ENCODE measurements at places on chromosomes 6 and 20.

- DNase-seq = no peak
These were observed 28.1 kb upstream of the MYT1 start for GRCh38 chr20:64136004-64136710.

DNA sequence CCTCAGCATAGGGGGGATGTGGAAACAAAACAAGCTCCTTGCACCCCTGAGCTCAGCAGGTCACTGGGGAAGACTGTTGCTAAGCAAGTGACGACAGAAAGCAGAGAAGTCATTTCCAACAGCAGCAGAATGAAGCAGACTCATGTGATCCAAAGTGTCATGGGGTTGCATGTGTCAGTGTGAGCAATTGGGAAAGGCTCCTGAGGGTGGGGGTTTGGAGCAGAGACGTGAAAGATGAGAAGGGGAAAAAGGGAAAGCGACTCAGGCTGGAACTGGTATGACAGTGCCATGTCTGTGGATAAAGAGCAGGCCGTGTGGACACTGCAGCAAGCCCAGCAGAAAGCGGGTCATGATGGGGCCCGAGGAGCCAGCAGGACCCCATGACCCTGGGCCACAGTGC is 363.9 kb downstream of the PREX1 start:
- peak; percentile 3 for DNase-seq

DNA sequence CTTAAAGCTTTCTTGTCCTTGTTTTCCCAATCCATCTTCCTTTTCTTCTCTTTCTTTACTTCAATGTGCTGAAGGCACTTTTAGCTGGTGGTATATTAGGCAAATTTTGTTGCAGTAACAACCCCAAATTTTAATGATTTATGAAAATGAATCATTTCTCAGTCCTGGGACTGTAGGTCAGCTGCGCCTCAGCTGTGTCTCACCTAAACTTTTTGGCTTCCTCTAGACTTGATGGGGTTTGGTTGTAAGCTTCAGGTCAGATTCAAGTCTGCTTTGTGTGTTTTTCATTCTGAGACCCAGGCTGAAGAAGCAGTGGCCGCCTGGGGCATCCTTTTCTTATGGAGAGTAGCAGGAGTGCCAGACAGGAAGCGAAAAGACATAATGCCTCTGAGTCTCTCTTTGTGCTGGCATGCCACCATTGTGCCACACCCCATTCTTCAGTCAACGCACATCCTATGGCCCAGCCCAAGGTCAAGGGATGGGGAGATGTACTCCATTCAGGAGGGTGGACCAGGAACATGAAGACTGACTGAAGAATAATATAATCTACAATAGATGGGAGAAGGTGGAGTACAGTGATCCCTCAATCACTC is 28.9 kb upstream of the CD83 start:
- DNase-seq = no peak

DNA sequence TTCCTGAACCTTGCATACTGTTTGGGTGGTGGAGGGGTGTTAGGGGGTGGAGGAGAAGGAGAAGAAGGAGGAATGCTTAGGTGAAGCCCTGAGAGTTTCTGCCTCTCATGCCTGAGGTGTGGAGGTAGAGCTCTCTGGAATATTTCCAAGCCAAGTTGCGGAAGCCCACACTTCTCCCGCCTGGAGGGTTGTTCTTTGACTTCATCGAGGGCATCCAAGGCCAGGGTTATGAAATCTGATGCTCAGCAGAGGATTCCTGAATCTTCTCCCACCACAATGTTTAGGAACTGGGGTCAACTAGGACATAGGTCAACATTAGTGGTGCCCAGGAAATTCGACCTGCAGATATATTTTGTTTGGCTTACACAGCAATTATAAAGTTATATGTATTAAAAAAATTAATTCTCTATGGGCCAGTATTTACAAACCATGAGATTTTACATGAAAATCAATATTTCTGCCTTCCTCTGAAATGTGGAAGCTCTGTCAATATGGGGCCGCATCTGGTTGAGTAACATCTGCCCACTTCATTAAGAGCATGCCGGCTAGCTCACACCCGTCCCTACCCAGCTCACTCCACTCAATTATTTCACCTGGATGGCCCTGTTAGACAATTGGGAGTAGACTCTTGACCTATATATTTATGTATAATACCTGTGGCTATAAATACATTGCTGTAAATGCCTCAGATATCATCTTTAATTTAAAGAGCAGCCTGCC is 257.1 kb upstream of the ZFP64 start:
- DNase-seq = no peak

GRCh38 chr20:23636182-23636907 is 1.4 kb downstream of the CST3 start:
- DNase-seq = no peak

DNA sequence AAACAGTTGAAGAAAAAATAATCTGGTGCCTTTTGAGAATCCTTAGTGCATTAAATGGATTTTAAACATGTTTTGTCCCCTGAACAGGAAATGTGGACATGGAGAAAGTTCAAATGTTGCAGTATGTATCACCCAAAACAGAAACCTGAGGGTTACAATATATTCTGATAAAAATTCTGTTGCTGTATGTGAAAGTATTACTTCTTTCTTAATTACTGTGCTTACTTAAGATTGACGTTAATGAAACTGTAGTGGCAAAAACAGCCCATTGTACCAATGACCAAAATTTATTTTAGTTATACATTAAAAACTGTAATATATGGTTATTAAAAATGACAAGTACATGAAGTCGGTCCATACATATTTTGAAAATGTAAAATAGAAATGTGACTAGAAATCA is 100.6 kb downstream of the PRDM1 start:
- DNase-seq = no peak

DNA sequence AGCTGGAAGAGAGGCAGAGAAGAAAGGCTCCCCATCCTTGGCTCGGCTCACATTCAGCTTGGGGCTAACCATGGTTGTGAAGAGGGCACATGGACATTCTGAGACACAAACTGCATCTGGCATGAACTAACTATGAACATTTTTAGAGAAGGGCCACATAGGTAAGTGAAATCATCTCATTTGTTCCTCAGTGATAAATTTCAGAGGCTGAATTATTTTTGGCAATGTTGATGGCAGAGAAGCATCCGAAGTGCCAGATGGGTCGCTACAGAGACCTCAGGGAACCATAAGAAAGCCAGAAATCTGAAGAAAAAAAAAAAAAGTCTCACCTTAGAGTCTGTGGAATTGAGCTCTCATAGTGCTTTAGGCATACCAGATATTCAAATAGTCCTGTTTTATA is 49.2 kb upstream of the FABP7 start:
- no peak for DNase-seq

GRCh38 chr6:2296781-2297180 is 51.4 kb upstream of the GMDS start:
- no peak for DNase-seq

DNA sequence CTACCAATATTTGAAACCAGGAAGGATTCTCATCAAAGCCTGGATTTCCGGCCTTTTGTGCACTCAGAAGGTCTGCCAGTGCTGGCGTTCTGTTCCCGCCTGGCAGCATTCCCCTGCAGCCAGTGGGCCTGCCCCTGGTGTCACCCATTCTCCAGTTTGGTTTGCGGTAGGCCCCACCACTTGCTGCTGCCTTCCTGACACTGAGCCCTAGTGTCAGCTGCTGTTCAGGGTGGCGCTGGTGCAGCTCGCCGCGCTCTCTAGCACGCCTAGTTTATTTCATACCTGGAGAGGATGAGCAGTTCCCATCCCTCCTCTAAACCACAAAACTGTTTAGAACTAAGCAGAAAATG is 9.5 kb downstream of the NPEPL1 start:
- no peak for DNase-seq

DNA sequence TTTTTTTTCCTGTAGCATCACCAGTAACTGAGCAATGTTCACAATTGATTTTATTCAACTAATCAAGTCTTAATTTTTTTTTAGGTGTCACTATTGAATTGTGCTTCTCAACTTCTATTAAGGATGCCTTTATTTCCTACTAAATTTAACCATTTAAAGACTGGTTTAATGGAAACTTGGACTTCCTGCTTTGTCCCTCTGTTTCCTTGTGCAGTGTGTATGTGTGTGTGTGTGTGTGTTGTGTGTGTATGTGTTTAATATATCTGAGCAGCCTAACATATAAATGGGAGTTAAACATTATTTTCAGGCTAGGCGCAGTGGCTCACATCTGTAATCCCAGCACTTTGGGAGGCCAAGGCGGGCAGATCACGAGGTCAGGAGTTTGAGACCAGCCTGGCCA is 1.8 kb downstream of the SERPINB6 start:
- DNase-seq = no peak

GRCh38 chr6:33411632-33412005 is 805 bp downstream of the PHF1 start:
- no peak for DNase-seq

GRCh38 chr20:41226426-41226825 is 89.1 kb downstream of the PLCG1 start:
- no peak for DNase-seq

DNA sequence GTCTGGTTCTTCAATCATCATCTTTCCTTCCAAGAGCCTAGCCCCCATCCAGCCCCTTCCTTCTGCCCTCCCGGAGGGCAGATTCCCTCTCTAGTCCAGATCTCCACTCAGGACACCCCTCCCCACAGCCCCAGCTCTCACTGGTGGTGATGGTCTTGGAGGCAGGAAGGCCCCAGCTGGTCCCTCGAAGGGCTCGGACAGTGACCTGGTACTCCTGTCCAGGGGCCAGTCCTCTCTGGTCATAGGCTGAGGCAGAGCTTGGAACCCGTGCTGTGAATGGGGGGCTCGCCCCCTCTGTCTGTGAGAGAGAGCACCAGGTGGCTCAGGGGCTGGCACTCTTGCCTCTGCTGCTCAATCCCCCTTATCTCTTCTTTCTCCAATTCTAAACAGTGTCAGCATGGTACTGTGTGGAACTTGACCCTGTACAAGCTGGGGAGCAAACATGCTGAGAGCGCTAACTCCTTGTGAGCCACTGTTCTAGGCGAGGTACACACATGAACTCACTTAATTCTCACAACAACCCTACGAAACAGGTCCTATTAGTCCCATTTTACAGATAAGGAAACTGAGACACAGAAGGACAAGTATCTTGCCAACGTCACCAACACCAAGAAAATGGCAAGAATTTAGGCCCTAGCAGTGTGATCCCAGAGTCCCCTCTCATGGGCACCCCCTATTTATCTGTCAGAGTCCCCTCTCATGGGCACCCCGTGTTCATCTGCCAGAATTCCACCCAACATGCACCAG is 19.9 kb downstream of the TNXB start:
- DNase-seq = no peak

GRCh38 chr6:40588480-40588879 is 1.3 kb upstream of the LRFN2 start:
- no peak for DNase-seq

DNA sequence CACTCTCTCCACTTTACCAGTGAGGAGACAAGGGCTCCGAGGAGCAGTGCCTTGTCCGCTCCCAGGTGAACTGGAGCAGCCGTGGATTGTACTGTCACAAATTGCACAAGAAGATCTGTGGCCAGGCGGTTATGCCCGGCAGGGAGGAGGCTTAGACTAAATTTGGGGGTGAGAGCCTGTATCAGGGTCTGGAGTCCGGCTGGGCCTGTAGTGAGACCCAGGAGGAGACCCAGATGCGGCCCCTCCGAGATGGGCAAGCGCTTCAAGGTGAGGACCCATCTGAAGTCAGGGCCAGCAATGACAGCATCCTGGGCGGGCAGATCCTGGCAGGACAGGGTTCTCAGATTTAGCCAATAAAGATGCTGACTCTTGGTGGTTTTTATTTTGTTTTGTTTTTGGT is 27.6 kb downstream of the BANF2 start:
- DNase-seq = no peak

DNA sequence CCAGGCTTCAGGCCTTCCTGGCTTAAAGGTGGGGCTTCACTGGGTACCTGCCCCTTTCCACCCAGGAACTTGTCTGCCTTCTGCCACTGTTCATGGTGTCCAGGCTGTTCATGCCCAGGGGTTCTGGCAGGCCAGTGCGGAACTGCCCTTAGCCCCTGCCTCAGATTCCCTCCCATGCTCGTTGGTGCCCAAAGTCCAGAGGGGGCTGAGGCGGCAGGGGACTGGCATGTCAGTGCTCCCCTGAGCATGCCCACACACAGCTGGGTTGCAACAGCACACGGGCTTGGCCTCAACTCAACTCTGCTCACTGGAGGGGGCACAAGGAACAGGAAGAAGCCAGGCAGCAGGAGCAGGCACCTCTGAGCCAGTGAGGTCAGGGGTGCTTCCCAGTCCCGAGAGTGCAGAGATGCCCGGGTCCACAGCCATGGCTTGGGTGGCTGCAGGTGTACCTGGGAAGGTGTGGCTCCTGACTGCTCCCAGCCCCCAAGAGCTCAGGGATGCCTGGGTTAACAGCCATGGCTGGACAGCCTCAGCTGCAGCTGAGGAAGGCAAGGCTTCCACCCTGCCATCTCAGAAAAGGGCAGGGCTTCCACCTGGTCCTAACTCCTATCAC is 845.9 kb downstream of the EYS start:
- no peak for DNase-seq

- DNase-seq = no peak
These were observed at the start of gene OPN5 for GRCh38 chr6:47781732-47782131. Gene OPN5 (plus strand): TSS chr6:47782032. CDS start chr6:47782067, 35 bp downstream.

DNA sequence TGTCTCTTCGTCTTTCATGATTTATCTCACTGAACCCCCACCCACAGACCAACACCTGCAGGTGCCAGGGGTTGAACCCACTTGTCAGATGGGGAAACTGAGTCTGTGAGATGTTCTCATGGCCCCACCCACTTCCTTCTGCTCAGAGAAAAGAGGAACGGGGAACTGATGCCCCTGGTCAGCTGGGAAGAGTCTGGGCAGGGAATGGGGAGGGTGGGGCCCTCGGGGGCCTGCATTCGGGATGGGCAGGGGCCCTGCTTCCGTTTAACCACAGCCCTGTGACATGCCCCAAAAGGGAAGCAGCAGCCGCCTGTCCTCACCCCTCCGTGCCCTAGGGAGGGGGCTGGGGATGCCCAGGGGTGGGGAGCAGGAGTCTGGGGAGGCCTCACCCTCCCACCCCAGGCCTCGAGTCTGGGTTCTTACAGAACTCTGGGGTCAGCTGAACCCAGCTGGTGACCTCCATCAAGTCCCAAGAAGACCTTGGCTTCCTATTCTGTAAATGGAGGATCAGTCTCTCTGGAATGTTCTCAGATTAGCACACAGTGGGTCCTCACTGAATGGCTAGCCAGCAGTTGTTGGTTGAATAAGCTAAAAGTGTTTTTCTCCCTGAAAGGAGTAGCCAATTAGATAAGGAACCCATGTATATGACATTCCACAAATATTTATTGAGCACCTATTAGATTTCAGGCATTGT is 81.5 kb downstream of the CEBPB start:
- DNase-seq = no peak

DNA sequence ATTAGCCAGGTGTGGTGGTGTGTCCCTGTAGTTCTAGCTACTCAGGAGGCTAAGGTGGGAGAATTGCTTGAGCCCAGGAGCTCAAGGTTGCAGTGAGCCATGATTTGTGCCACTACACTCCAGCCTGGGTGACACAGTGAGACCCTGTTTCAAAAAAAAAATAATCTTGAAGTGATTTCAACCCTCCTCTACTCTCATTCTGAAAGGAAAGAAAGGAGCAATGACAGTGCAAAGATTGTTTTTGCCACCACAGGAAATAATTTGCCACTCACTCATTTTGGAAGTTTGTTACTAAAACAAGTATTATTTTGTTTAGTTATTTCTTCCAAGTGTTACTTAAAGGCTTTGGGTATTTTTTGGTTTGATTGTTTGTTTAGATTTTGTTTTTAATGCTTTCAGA is 45.6 kb downstream of the BLTP3A start:
- DNase-seq = no peak
